ENCODE measurements at places on chromosomes 5 and 9. TPM values are rescaled to one million over a fixed set of nuclear protein-coding genes. Genes with fewer than 3 reads are reported as not detected.

DNA sequence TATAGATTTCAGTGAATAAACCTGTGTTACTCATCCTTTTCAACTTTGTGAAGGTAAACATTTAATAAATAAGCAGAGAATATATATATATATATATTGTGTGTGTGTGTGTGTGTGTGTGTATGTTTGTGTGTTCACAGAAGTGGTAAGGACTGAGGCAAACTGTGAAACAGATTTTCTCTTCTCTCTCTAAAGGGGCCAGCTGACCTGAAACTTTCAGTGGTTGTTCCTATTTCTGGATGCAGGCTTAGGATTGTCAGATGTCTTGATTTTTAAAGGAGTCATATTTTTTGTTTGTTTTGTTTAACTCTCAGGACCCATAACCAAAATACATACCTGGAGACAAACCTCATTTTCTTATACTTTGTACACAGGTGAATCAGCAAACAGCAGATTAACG is 714.9 kb upstream of the MEF2C start:
- no peaks in the 10 kb centered on the region for H3K27me3 ChIP-seq
- no peaks in the 10 kb centered on the region for H3K36me3 ChIP-seq
- no peaks in the 10 kb centered on the region for H3K4me1 ChIP-seq
- no peak for DNase-seq
- peak overlapping the region; percentile 30 for H3K27ac ChIP-seq

DNA sequence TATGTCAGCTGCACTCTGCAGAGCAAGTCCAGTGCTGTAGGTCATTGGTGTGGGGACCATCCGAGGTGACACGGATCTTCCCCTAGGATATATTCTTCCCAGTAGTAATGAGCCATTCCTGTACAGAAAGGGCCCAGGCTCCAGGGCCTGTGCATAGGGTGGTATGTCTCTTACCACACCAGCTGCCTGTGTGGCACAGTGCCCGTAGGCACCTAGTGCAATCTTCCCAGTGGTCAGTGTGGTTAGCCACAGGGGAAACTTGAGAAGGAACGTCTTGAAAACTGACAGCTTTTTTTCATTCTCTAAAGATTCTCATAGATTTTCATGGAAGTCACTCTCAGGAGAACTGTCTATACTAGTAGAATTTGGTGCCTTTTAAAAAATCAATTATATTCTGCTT is 39.8 kb downstream of the CYSTM1 start:
- H3K4me1 ChIP-seq, result no peaks in the 10 kb centered on the region
- H3K27ac ChIP-seq, result no peak overlapping the region
- no peaks in the 10 kb centered on the region for H3K27me3 ChIP-seq
- no peaks in the 10 kb centered on the region for H3K36me3 ChIP-seq

- H3K4me1 ChIP-seq, result peaks cover 52% of the 10 kb centered on the region
- H3K4me3 ChIP-seq, result peak overlapping the region; percentile 50
- H3K36me3 ChIP-seq, result no peaks in the 10 kb centered on the region
- no peaks in the 10 kb centered on the region for H3K27me3 ChIP-seq
- H3K27ac ChIP-seq, result no peak overlapping the region
Measured at GRCh38 chr5:159050316-159051143, 49.2 kb downstream of the EBF1 start.

DNA sequence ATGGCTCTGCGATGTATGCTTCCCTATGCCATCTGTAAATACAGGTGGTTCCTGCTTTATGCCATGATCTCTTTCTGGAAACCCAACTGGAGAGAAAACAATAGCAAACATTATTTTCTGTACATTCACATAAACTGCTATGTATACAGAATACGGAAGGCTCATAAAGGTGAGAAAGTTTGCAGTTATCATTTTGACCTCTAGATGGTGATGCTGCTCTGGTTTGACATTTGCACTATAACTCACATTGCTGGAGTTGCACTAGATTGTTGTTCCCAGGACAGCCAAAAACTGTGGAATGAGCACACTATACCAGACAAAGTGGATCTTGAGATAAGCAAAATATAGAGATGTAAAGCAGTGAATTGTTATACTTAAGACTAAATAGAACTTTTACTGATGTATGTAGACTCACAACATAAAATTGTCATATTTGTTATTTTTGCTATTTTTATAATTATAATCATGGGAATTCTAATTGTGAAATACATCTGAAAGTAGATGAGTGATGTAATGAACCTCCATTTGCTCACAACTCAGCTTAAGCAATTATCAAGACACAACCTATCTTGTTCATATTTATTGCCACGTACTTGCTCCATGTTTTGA is 246.5 kb downstream of the PTPRD start:
- no peak overlapping the region for H3K27ac ChIP-seq
- H3K4me1 ChIP-seq, result no peaks in the 10 kb centered on the region
- H3K4me3 ChIP-seq, result no peak overlapping the region
- H3K36me3 ChIP-seq, result no peaks in the 10 kb centered on the region
- H3K27me3 ChIP-seq, result no peaks in the 10 kb centered on the region
- DNase-seq, result peak; percentile 12

DNA sequence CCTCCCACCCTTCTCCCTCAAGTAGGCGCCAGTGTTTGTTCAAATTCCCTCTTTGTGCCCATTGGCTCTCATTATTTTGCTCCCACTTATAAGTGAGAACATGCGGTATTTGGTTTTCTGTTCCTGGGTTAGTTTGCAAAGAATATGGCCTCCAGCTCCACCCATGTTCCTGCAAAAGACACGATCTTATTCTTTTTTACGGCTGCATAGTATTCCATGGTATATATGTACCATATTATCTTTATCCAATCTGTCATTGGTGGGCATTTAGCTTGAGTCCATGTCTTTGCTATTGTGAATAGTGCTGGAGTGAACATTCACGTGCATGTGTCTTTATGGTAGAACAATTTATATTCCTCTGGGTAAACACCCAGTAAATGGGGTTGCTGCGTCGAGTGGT is 63.0 kb upstream of the OTULINL start:
- DNase-seq, result no peak
- H3K27me3 ChIP-seq, result no peaks in the 10 kb centered on the region
- H3K36me3 ChIP-seq, result peaks cover 7% of the 10 kb centered on the region
- no peak overlapping the region for H3K27ac ChIP-seq
- H3K4me3 ChIP-seq, result no peak overlapping the region
- H3K4me1 ChIP-seq, result no peaks in the 10 kb centered on the region

- H3K36me3 ChIP-seq, result no peaks in the 10 kb centered on the region
- H3K4me3 ChIP-seq, result no peak overlapping the region
- no peak for DNase-seq
- H3K27ac ChIP-seq, result no peak overlapping the region
- H3K4me1 ChIP-seq, result no peaks in the 10 kb centered on the region
Measured at GRCh38 chr9:89791754-89792153, 186.9 kb downstream of the GADD45G start.

DNA sequence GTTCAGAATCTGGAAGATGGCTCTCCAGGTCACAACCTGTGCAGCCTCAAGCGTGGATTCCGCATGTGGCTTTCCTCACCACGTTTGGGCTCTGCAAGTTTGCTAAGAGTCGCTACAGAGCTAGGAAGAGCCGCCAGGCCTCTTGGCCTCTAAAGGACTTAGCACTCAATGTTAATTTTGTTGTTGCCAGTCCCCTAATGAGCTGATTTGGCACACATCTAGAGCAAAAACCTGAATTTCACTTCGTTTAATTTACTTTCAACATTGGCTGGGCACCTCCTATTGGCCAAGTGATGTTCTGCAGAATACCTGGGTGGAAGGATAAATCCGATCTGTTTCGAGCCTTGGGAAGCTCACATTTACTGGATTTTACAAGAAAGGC is 65.8 kb upstream of the UNC5A start:
- no peak for DNase-seq
- no peak overlapping the region for H3K4me3 ChIP-seq
- no peaks in the 10 kb centered on the region for H3K36me3 ChIP-seq
- H3K4me1 ChIP-seq, result peaks cover 28% of the 10 kb centered on the region

- no peak for DNase-seq
- no peak overlapping the region for H3K4me3 ChIP-seq
- no peaks in the 10 kb centered on the region for H3K4me1 ChIP-seq
- no peaks in the 10 kb centered on the region for H3K27me3 ChIP-seq
- no peaks in the 10 kb centered on the region for H3K36me3 ChIP-seq
- H3K27ac ChIP-seq, result no peak overlapping the region
Measured at GRCh38 chr5:53411388-53411787, 69.0 kb upstream of the FST start.

- H3K4me3 ChIP-seq, result no peak overlapping the region
- no peak overlapping the region for H3K27ac ChIP-seq
- H3K27me3 ChIP-seq, result peaks cover 30% of the 10 kb centered on the region
- H3K4me1 ChIP-seq, result no peaks in the 10 kb centered on the region
Measured at GRCh38 chr5:6557807-6558575, 74.9 kb downstream of the NSUN2 start.

GRCh38 chr9:133665535-133665934 is 29.4 kb downstream of the DBH start:
- no peaks in the 10 kb centered on the region for H3K27me3 ChIP-seq
- H3K4me3 ChIP-seq, result no peak overlapping the region
- H3K36me3 ChIP-seq, result no peaks in the 10 kb centered on the region
- DNase-seq, result no peak

GRCh38 chr5:23840083-23840482 is 332.7 kb downstream of the PRDM9 start:
- no peak overlapping the region for H3K4me3 ChIP-seq
- peaks cover 10% of the 10 kb centered on the region for H3K36me3 ChIP-seq
- H3K4me1 ChIP-seq, result peaks cover 3% of the 10 kb centered on the region
- no peaks in the 10 kb centered on the region for H3K27me3 ChIP-seq
- DNase-seq, result no peak
- H3K27ac ChIP-seq, result no peak overlapping the region

- H3K27ac ChIP-seq, result no peak overlapping the region
- DNase-seq, result no peak
- H3K27me3 ChIP-seq, result no peaks in the 10 kb centered on the region
Measured at GRCh38 chr5:137234973-137235943, 263.9 kb downstream of the SPOCK1 start.

- H3K27ac ChIP-seq, result no peak overlapping the region
- DNase-seq, result no peak
- H3K4me3 ChIP-seq, result no peak overlapping the region
- H3K27me3 ChIP-seq, result no peaks in the 10 kb centered on the region
Measured at GRCh38 chr5:122170620-122171019, 41.3 kb downstream of the ZNF474 start.

DNA sequence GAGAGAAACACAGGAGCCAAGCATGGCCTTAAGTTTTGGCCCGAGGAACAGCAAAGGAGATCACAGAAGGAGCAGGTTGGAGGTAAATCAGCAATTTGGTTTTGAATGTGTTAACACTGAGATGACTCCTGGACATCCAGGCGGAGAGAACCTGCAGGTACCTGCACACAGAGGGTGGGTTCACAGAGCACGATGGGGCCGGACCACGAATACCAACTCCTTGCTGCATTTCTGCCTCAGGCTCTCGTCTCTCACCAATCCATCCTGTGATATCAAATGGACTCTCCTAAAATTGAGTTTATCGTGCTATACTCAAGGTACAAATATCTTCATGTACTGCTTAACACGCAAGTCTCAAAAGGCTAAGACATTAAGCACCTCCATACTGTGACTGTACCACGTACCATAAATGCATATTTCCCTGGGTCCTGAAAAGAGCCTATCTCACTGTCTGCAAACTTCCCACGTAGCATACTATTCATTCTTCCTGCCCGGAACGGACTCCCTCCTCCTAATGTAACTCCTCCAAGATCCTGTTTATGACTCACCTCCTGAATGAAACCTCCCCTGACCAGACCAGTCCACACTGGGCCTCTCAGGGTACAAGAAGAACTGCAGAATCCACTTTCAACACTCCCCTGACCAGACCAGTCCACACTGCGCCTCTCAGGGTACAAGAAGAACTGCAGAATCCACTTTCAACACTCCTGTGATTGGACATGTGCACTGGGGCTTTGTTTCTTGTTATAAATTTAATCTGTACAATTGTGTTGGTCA is 380.8 kb upstream of the RFX3 start:
- no peaks in the 10 kb centered on the region for H3K27me3 ChIP-seq
- DNase-seq, result no peak
- H3K36me3 ChIP-seq, result no peaks in the 10 kb centered on the region
- peaks cover 15% of the 10 kb centered on the region for H3K4me1 ChIP-seq

DNA sequence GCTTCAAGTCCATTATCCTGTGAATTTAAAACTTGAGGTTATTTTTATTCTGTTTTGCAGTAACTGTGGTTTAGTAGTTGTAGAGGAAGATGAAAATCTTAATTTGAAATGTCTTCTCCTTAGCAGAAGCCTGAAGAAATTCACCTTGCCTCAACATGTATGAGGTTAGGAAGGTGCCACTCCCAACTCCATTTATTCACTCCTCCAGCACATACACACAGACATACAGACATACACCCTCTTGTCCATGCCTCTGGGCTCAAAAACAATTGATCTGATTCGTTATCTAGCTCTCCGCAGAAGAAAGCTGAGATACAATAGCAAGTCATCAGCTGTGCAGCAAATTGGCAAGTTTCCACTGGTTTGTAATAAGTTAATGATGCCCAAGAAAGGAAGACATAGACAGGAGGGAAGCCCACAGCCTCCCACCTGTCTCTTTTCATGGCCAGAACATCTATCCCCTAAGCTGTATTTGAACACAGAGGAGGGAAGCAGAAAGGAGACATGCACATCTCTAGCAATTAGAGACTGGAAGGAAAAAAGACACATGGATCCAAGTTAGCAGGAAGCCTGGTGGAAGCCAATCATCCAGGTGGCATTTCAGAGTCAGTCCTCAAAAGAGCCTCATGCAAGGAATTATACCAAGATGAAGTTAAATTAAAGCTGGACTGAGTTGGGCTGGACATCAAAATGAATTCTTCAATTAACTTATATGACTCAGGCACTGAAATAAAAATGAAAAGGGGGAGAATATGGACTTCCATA is 257.9 kb downstream of the ASTN2 start:
- DNase-seq, result no peak
- no peak overlapping the region for H3K27ac ChIP-seq
- H3K4me3 ChIP-seq, result no peak overlapping the region
- no peaks in the 10 kb centered on the region for H3K4me1 ChIP-seq

GRCh38 chr9:128001779-128002298 is 21.1 kb upstream of the EEIG1 start:
- no peaks in the 10 kb centered on the region for H3K36me3 ChIP-seq
- peaks cover 28% of the 10 kb centered on the region for H3K4me1 ChIP-seq
- DNase-seq, result no peak
- H3K27ac ChIP-seq, result no peak overlapping the region
- no peak overlapping the region for H3K4me3 ChIP-seq

- H3K36me3 ChIP-seq, result no peaks in the 10 kb centered on the region
- H3K27ac ChIP-seq, result peak overlapping the region; percentile 83
- H3K4me3 ChIP-seq, result no peak overlapping the region
- H3K4me1 ChIP-seq, result peaks cover 9% of the 10 kb centered on the region
- H3K27me3 ChIP-seq, result no peaks in the 10 kb centered on the region
Measured at GRCh38 chr9:134267881-134268724, 58.2 kb upstream of the RXRA start.

CDC20B gene
- not detected for total RNA-seq

UBE2D2 gene
- 166 TPM for total RNA-seq

BTNL3 gene
- total RNA-seq, result not detected

INPP5E gene
- 29.6 TPM for total RNA-seq

IRX1 gene
- 24.8 TPM for total RNA-seq

LHX6 gene
- total RNA-seq, result not detected

SPATA31D4 gene
- total RNA-seq, result not detected
